ENCODE measurements at places on chromosomes 11 and 22.

- no peak for DNase-seq
Observed at GRCh38 chr22:50053861-50054260, 4.2 kb downstream of the TTLL8 start.

DNA sequence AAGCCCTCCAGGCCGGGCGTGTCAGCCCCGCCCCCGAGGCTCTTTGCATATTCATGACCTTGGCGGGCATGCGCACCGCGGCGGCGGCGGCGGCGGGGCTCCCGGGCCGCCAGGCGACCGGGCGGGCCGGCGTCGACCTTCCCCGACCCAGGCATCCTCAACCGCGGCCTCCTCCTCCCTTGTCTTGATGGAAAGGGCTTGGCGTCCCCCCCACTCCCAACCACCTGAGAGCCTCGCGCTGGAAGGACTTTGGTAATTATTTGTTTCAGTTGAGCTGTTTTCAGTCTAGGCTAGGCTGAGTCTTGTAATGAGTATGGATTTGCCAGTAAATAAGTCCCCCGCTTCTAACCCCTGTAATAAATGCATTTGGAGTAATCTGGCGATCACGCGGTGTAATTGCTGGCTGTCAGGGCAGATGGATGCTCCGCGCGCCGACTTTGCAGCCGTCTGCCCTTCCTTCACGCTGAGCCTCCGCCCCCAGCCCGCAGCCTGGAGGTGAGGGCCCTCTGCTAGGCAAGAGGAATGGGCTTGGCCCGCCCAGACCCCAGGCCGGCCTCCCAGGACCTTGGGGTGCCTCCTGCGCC lies 25.2 kb downstream of the FLRT1 start:
- DNase-seq: no peak

DNA sequence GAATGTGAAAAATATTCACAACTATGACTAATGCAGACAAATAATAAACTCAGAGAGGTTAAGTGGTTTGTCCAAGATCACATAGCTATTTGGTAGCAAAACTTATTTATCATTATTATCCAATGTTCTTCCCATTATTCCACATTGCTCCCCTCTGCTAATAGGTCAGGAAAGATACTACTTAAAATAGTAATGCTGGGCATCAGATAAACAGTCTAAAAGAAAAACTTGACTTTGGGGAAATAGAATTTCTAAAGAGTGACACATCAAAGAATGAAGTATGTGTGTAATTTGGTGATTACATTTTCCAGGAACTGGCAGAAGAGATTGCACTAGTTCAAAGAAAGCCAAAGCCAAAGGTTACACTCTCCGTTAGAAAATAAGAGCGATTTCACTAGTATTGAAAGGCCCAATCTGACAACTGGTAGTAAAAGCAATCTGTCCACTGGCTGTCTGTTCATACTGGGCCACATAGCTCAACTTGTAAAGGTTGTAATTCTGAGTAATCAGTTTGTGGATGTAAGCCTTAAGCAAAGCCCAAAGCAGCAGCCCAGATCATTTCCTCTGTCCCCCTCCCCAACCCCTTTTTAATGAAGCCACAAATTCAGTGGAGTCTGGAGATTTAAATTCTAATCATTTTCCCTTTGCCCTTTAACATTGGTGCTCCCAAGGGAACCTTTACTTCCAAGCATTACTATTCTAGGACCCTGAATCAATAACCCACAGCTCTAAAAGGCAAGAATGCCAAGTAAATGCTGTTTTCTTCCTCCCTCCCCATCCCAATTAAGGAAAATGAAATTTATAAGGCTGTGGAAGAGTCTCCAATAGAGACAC lies 283.5 kb downstream of the TTC28 start:
- DNase-seq: no peak

- DNase-seq: no peak
Observed at GRCh38 chr11:13682212-13682611, 13.7 kb downstream of the FAR1 start.

DNA sequence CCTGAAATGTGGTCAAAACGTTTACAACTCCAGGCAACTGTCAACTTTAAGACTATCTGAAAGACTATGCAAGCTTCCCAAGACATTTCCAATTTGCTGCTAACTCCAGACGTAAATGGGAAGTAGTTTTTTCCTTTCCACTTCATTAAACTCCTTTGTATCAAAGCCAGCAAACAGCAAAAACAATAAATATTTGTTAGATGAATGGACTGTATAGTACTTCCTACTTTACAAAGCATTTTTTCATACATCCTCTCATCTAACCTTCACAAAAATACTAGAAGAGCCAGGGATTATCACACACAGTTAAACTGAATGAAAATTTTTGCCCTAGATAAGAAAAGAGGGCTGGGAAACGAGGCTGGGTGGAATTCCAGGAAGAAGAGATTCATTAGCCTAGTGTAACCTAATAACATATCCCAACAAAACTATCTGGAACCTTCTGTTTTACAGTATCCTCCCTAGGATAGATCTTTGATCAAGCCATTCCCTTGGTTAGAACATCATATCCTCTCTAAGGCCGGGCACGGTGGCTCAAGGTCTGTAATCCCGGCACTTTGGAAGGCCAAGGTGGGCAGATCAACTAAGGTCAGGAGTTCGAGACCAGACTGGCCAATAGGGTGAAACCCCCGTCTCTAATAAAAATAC lies 10.4 kb downstream of the NUP98 start:
- no peak for DNase-seq

DNA sequence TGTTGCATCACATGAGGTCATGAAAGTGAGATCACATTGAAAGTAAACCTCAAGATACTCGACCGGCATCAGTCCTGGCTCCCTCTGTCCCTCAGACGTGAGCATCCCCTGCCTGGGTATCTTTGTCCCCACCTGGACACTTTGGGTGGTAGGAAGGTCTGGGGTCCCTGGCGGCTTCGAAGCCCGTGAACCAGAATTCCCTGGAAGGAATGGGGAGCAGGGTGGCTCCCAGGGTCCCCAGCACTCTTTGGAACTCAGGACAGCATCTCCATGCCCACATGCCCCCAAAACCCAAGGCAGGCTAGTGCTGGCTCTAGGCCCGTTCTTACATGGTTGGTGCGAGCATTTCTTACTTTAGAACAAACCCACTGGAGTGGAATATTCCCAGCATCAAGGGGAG lies 7.5 kb downstream of the DERL3 start:
- no peak for DNase-seq

DNA sequence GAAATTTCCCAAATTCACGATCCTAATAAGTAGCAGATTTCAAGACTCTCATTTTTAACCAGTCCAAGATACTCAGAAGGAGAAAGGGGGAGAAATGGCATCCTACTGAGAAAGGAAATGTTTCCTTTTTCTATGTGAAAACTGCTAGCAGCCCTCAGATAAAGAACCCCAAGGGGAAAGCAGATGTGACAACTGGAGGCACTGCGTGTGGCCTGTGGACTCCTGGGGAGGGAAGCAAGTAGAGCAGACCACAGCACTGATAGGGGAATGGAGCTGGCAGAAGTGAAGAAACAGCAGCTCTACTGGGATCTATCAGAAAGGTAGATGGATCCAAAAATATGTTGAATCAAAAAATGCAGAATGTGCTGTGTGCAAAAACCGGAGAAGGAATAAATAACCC lies 239.7 kb upstream of the API5 start:
- DNase-seq: no peak

DNA sequence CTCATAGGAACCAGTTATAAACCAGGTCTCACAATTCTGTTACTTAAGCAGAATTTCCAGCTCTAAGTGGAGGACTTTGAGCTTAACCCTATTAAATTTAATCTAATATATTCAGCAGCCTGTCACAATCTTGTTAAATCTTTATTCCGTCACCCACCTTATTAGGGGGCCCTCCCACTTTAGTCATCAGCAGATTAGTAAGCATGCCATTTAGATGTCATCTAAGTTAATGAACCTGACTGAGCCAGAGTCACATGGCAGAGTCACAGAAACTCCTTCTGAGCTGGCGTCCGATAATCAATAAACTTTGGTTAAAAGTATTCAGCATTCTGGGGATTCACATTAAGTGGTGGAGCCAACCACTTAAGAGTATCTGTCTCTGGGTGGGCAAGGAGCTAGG lies 35.1 kb downstream of the TTC12 start:
- no peak for DNase-seq

- no peak for DNase-seq
Observed at GRCh38 chr22:47610281-47610680, 847.8 kb downstream of the TBC1D22A start.

- DNase-seq: no peak
Observed at GRCh38 chr22:49570032-49570848, 257.4 kb downstream of the BRD1 start.

- DNase-seq: no peak
Observed at GRCh38 chr11:121153472-121153871, 52.4 kb downstream of the TECTA start.

DNA sequence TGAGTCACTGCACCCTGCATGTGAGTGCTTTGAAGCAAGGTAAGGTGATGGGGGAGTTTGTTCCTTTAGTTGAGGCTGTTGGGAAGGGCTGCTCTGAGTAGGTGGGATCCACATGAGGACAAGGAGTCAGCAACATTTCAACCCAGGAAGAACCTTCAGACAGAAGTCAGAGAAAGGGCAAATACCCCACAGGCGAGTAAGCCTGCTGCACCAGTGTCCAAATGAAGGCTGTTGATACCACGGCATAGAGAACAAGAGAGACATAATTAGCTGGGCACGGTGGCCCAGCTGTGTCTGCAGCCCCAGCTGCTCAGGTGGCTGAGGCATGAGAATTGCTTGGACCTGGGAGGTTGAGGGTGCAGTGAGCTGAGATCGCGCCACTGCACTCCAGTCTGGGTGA lies 54.3 kb upstream of the CLMP start:
- DNase-seq: no peak

GRCh38 chr11:71178076-71178475 lies 74.3 kb downstream of the SHANK2 start:
- DNase-seq: no peak

DNA sequence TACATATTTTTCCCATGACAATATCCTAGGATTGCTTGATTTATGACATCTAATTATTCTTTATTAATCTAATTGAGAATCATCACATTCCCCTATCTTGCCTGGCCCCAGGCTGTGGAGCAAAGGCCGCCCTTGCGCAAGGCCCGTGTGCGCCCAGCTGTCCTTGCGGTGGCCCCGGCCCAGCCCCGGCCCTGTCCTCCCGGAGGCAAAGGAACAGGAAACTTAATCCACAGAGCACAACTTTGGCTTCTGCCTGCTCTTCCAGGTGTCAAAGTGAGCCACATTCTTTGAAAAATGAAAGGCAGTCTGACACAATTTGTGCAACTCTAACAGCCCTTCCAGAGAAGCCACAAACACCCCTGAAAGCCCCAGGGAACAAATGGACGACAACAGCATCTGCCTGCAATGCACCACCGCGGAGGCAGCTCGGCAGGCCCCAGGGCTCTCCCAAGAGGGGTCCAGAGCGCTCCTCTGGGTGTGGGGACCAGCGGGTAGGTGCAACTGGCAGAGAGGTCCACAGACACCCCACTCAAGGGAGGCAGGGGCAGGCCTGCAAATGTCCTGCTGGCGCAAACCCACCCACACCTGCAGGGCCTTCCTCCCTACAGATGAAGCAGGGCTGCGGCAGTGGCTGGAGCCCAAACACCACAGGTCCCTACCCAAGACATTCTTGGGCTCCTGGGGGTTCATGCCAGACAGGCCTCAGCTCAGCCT lies 30.3 kb downstream of the GNB1L start:
- no peak for DNase-seq

- DNase-seq: no peak
Observed at GRCh38 chr22:50505776-50506610, 1.5 kb downstream of the LMF2 start.

- DNase-seq: no peak
Observed at GRCh38 chr11:4195909-4196308, 101.3 kb downstream of the RRM1 start.

- no peak for DNase-seq
Observed at GRCh38 chr22:30825711-30826505, 131.2 kb downstream of the OSBP2 start.

DNA sequence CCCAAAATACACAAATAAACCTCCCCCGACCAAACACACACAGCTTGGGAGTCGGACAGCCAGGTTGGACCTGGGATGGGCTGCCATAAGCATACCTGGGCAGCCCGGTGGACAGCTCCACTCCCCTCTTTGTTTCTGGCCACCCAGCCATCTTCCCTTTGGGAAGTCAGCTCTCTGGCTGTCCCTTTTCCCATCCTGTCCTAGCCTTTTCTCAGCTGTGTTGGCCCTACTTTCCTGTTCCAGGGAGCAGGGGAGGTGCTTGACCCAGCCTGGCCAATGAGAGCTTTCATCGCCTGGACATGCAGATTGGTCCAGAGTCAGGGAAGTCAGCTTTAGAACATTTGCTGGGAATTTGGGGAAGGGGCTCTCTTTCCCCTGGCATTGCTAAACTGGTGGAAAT lies 68.7 kb upstream of the NECTIN1 start:
- DNase-seq: no peak

- DNase-seq: no peak
Observed at GRCh38 chr11:56457076-56457475, 16.1 kb downstream of the OR5M3 start.

- no peak for DNase-seq
Observed at GRCh38 chr11:1668911-1669473, 28.0 kb upstream of the KRTAP5-6 start.

- no peak for DNase-seq
Observed at GRCh38 chr11:131993246-131993645, 622.8 kb downstream of the NTM start.

GRCh38 chr11:59804061-59804460 lies 6.5 kb downstream of the MRPL16 start:
- DNase-seq: no peak

- DNase-seq: no peak
Observed at GRCh38 chr11:70398834-70399680, 728 bp downstream of the CTTN start.

DNA sequence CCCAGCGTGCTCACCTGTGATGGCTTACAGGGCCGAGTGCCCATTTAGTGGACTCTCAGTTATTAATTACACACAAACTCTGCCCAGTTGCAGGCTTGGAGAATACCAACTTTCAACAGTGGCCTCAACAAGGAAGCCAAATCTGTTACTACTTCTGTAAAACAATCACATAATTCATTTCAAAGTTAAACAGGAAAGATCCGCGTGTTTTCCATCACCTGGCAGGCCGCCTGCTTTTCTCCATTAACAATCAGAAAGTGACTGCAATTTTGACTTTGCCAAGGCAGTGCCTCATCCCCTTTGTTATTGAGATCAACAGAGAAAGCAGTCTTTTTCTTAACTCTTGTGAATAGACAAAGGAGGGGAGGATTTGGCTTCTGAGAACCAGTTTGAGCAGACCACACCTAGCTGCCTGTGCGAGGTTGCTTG lies 77.7 kb downstream of the BARX2 start:
- DNase-seq: no peak

DNA sequence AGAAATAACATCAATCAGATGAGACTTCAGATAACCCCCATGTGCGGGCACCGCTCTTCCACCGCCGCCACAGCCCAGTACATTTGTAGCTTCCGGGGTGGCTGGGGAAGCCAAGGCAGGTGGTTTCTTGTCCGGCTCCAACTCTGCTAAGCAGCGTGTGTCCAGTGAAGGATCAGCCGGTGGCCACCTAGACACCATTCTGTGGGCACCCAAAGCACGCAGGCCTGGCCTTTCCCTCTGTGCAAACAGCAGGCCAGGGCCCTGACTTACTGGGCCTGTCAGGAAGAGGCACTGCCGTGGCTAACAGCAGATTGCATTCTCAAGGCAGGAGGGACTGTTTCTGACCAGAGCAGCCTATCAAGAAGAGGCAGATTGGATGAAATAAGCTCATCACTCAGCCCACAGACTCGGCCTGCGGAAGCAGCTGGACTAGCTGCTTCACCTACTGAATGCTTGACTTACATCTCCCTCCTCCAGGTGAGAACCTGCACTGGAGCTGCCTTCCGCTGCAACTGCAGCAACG lies 74.8 kb downstream of the ETS1 start:
- DNase-seq: no peak

GRCh38 chr11:73651661-73652045 lies 5.3 kb downstream of the PLEKHB1 start:
- DNase-seq: no peak

- DNase-seq: peak; percentile 10
Observed at GRCh38 chr11:131739243-131739882, 368.9 kb downstream of the NTM start.

All from T47D (cell line).